Stomach (tissue), 19 donors: ENCODE measurements at places on chromosomes 13 and 19. TPM values are rescaled to one million over a fixed set of nuclear protein-coding genes. Genes with fewer than 3 reads are reported as not detected.

GRCh38 chr13:114155926-114156883 lies 22.9 kb upstream of the CFAP97D2 start:
- no peaks in the 10 kb centered on the region for H3K27me3 ChIP-seq
- no peak for DNase-seq
- no peaks in the 10 kb centered on the region for H3K36me3 ChIP-seq
- no peak overlapping the region for H3K4me3 ChIP-seq
- H3K27ac ChIP-seq = no peak overlapping the region

Gene SSBP4
- total RNA-seq = 39.7 TPM

- no peak overlapping the region for H3K4me3 ChIP-seq
- H3K27me3 ChIP-seq = peaks cover 79% of the 10 kb centered on the region
- H3K36me3 ChIP-seq = no peaks in the 10 kb centered on the region
- DNase-seq = no peak
- H3K4me1 ChIP-seq = no peaks in the 10 kb centered on the region
These were observed 3.3 kb downstream of the MATK start for GRCh38 chr19:3782903-3783302.

Gene FOXA3
- total RNA-seq = 18.5 TPM

Gene OVOL3
- not detected for total RNA-seq
